ENCODE measurements at places on chromosomes 6 and 20.

DNA sequence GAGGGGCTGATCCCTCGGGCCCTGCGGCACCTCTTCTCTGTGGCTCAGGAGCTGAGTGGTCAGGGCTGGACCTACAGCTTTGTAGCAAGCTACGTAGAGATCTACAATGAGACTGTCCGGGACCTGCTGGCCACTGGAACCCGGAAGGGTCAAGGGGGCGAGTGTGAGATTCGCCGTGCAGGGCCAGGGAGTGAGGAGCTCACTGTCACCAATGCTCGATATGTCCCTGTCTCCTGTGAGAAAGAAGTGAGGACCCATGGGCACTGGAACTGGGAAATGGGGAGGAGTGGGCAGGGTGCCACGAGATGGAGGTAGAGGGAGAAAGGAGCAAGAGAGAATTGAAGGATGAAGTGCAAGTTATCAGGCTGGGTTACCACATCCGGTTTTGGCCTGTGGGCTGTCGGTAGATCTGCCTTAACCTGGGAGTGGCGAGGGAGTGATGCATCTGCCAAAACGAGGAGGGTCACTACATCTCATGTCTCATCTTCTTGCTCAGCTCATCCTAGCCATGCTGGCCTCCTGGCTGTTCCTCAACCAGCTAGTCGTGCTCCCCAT, 5.4 kb upstream of the PHF1 start:
- DNase-seq, result no peak

GRCh38 chr6:147000545-147001488, 203.4 kb upstream of the STXBP5 start:
- DNase-seq, result no peak

- DNase-seq, result no peak
These were observed 34.3 kb downstream of the COL12A1 start for GRCh38 chr6:75171567-75171966.

GRCh38 chr20:62533591-62534495, 58.0 kb upstream of the GATA5 start:
- no peak for DNase-seq

DNA sequence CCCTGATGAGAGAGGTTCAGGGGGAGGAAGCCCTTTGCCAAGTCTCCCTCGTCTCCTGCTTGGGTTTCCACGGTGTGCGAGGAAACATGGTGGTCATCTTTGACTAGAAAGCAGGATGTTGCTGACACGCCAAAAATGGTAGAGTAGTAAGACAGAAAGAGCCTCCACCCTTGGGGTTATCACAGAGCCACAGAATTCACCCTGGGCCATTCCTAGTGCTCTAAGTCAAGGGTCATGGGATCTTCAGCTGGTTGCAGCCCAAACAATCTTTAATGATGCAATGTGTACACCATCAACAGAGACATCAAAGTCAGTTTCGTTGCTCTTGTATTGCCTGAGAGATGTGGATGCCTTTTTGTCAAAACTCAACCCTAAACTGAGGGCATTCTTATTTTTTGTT, 201.9 kb downstream of the LY86 start:
- no peak for DNase-seq

DNA sequence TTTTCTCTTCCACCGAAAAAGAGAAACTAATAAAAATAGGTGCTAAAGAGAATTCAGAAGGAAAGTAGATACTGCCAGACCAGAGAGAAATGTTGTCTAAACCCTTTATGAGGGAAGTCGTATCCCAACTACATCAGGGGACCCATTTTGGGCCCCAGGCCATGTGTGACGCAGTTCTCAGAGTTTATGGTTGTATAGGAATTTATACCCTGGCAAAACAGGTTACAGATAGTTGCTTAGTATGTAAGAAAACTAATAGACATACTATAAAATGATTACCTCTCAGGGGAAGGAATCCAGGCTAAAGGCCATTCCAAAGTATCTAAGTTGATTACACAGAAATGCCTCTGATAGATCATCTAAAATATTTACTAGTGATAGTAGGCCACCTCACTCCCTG, 28.6 kb upstream of the SLC52A3 start:
- DNase-seq, result no peak

- DNase-seq, result no peak
These were observed 467.1 kb upstream of the EPHA7 start for GRCh38 chr6:93886416-93886815.

- DNase-seq, result peak; percentile 12
These were observed 6.4 kb downstream of the CFB start for GRCh38 chr6:31952140-31952805.

- no peak for DNase-seq
These were observed 10.5 kb downstream of the BCL2L1 start for GRCh38 chr20:31712112-31712553.

- DNase-seq, result no peak
These were observed 277.0 kb downstream of the CDKAL1 start for GRCh38 chr6:20811109-20811761.

GRCh38 chr6:148954934-148955333, 208.1 kb downstream of the UST start:
- DNase-seq, result no peak

DNA sequence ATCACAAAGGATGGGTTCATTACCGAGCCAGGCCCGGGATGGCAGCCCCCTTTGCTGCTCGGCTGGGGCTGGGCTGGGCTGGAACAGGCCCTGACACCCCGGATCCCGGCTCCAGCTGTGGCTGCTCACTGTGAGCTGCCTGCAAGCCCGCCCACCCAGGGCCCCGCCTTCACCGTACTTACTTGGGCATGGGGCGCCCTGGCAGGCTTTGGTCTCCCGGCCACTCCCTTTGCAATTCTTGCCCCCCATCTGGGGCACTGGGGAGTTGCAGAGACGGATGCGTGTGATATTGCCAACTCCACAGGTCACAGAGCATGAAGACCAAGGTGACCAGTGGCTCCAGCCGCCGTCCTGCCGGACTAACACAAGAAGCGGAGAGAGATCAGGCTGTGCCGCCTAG, 16.7 kb downstream of the THBS2 start:
- DNase-seq, result no peak

GRCh38 chr6:12327391-12327790, 37.2 kb downstream of the EDN1 start:
- no peak for DNase-seq

DNA sequence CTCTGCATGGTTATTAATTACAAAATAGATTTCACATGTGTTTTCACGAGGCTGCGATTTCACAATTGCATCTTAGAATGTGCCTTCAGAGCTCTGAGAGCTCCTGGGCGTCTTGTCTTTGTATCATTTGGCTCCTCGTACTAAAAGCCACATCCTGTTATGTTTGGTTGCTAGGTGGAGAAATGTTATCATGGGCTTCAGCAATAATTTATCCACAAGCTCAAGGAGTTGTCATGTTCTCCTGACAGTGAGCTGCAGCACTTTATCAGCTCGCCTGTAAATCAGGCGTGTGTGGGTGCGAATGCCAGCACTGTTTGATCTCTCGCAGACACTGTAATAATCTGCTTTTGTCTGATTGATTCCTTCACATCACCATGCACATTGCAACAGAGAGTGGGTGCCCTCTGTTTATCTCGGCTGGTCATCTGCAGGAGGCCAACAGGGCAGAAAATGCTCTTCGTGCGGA, 218.6 kb upstream of the ZFP64 start:
- DNase-seq, result no peak

Measured in nucleus accumbens (tissue), 56 donors.